ENCODE measurements at places on chromosomes 2 and 18.

- no peak for DNase-seq
Measured at GRCh38 chr2:203873921-203874631, 6.5 kb downstream of the CTLA4 start.

- DNase-seq: no peak
Measured at GRCh38 chr18:46378864-46379207, 274.7 kb downstream of the HAUS1 start.

DNA sequence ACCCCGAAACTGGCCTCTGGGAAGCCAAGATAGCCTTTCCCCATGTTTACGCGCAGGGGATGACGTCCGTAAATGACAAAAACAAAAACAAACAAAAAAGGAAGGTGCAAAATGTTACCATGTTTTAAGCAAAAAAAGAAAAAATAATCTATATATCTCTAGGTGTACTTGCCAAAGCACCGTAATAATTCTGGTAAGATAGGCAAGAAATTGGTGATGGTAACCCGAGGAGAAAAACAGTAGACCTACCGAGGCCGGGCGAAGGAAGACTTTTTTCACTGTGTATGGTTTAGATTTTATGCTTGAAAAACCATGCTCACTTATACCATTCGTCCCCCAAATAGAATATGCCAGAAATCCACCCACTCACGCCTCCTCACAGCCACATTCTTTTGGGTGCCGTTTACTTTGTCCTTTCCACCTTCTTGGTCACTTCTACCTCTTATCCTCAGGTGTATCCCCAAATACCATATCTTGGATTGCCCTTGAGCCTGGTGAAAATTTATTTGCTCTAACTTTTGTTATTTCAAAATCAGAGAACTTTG lies 8.0 kb downstream of the GATA6 start:
- DNase-seq: no peak

GRCh38 chr18:48732767-48733424 lies 194.1 kb downstream of the CTIF start:
- no peak for DNase-seq

DNA sequence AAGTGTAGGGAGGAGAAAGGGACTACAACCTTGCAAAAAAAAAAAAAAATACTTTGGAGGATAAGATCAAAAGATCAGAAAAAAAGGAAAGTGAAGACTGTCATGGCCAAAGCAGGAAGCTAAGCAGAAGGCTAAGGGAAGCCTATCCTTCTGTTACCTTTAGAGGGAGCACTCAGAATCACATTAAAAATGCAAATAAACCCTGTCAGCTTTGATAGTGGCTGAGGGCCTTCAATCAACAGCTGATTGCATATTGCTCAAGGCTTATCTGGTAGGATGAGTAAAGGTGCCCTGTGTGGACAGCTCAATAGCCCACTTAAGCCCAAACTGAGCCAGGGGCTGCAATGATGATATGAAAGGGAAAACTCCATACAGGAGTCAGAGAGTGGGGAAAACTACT lies 1021.2 kb downstream of the LRP1B start:
- peak; percentile 50 for DNase-seq

DNA sequence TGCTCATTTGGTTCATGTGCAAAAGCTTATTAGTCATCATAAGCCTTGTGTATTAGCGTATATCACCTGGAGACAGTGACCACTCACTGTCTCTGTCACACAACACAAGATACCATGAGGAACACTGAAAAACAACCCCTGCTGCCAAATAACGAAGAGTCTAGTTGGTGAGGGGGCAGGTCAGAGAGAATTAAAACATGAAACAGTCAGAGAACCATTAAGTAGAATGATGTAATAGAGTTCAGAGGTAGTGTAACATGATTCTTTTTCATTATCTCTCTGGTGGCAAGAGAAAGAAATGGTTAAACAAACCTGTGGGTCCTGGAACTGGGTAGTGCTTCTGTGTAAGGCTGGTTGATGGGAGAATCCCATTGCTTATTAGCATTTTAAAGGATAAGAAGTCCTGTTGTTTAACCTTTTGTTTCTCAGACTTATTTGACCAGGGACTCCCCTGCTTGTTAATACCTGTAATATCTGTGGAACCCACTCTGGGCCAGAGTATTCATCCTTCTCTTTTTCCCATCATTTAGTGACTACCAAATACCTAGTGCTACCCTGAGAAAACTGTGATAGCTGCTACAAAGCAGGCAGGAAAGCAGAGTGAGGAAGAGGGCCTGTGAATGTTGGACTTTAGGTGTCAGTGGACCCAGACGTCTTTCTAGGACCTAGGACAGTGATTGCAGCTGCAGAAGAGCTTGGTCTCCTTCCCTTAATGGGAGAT lies 38.0 kb downstream of the PTRHD1 start:
- DNase-seq: no peak

DNA sequence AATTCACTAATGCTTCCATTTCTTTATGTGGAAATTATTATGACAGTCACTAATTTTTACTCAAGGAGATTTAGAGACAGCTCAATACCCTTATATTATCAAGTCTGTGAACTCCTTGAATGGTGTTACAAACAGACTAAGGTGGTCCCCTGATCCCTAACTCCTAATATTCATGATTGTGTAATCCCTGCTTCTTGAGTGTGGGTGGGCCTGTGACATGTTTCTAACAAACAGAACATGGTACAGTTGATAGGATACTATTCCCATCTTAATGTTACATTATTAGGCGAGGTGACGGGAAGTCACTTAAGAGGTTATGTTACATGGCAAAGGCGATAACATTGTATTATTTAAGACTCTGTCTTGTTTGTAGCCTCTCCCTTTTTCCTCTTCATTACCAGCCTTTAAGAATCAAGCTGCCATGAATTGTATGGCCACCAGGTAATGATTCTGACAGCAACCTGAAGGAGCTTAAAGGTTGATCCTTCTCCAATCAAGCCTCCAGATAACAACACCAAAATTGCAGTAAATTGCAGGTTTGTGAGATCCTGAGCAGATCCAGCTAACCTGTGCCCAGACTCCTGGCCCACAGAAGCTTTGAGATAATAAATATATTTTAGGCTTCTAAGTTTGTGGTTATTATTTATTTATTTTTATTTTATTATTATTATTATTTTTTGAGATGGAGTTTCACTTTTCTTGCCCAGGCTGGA lies 32.1 kb downstream of the CYTIP start:
- no peak for DNase-seq

- peak; percentile 58 for DNase-seq
Measured at GRCh38 chr2:105888625-105889024, 143.9 kb downstream of the NCK2 start.

DNA sequence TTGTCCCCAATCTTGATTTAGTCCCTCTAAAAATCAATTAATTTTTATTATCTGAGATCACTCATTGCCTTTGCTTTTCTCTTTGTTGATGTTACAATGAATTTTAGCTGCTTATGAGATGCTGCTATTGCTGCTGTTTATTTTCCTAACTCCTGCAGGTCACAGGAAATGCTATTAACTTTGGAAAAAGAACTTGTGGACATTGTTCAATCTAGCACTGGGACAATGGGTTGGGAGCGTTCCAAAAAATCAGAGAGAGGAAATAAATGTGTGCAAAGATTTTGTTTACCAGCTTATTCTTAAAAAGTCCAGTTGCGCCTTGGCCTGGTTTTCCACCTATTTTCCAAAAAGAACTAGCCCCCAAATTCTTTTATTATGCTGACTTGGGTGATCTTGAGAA lies 268.3 kb downstream of the PTH2R start:
- DNase-seq: no peak

- no peak for DNase-seq
Measured at GRCh38 chr2:74006459-74006858, 21.7 kb downstream of the TET3 start.

GRCh38 chr2:135208016-135208415 lies 155.9 kb downstream of the RAB3GAP1 start:
- DNase-seq: no peak
